ENCODE measurements at places on chromosomes 3 and 15. TPM values are rescaled to one million over a fixed set of nuclear protein-coding genes. Genes with fewer than 3 reads are reported as not detected.

XCR1 gene
- not detected for total RNA-seq

MORC1 gene
- not detected for total RNA-seq

SPATA12 gene
- not detected for total RNA-seq

SLC22A14 gene
- 0.64 TPM for total RNA-seq

GOLGA6L7 gene
- 2.7 TPM for total RNA-seq

POMGNT2 gene
- total RNA-seq, result 20.7 TPM

EBLN2 gene
- total RNA-seq, result 4.1 TPM

- DNase-seq, result no peak
- no peak overlapping the region for H3K4me3 ChIP-seq
- H3K4me1 ChIP-seq, result no peaks in the 10 kb centered on the region
- no peaks in the 10 kb centered on the region for H3K36me3 ChIP-seq
These were observed 43.0 kb upstream of the SLC41A3 start for GRCh38 chr3:126126811-126127431.

- no peak for DNase-seq
- H3K27ac ChIP-seq, result no peak overlapping the region
- no peaks in the 10 kb centered on the region for H3K27me3 ChIP-seq
- H3K4me1 ChIP-seq, result no peaks in the 10 kb centered on the region
- no peaks in the 10 kb centered on the region for H3K36me3 ChIP-seq
These were observed 3.9 kb upstream of the RNU6-1 start for GRCh38 chr15:67843571-67844387.

DNA sequence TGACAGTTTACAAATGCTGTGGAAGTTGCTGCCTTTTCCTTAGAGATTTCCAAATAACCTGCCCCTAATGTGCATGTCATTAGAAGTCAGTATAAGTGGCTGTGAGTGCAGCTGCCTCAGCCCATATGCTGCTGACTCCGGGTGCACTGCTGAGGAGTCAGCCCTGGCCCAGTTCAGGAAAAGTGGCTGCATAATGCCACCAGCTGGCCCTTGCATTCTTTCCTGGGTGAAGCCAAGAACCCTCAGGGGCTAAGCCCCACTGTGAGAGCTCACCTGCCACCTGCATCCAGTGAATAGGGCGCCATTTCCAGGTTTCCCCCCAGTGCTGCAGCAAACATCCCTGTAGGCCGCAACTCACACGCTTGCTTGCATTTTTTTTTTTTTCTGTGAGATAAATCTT, 139.9 kb downstream of the TJP1 start:
- no peaks in the 10 kb centered on the region for H3K27me3 ChIP-seq
- no peaks in the 10 kb centered on the region for H3K36me3 ChIP-seq
- no peak overlapping the region for H3K4me3 ChIP-seq
- H3K27ac ChIP-seq, result no peak overlapping the region
- no peak for DNase-seq
- H3K4me1 ChIP-seq, result no peaks in the 10 kb centered on the region

DNA sequence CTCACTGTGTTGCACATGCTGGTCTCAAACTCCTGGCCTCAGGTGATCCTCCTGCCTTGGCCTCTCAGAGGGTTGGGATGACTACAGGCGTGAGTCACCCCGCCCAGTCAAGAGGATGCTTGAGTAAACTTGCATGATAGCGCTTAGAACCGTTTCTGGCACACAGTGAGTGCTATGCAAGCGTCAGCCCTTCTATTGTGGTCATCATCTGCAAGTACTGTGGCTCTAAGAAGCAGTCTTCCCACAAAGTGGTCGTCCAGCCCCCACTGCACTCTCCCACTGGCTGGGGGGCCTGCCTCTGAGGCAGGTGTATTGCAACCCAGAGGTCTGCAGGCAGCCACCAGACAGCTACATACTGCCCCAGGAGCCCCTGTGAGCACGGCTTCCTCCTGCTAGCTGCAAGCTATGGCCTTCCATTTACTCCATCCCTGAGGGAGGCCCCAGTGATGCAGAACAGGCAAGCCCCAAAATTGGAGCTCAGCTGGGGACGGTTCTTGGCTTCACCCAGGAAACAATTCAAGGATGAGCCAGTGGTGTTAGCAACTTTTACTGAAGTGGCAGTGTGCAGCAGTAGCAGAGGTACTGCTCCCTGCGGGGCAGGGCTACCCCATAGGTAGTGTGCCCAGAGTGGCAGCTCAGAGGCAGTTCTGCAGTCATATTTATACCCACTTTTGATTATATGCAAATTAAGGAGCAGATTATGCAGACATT, 95.4 kb downstream of the LSM3 start:
- no peak overlapping the region for H3K27ac ChIP-seq
- no peak for DNase-seq
- H3K4me3 ChIP-seq, result no peak overlapping the region
- no peaks in the 10 kb centered on the region for H3K36me3 ChIP-seq
- H3K27me3 ChIP-seq, result no peaks in the 10 kb centered on the region

DNA sequence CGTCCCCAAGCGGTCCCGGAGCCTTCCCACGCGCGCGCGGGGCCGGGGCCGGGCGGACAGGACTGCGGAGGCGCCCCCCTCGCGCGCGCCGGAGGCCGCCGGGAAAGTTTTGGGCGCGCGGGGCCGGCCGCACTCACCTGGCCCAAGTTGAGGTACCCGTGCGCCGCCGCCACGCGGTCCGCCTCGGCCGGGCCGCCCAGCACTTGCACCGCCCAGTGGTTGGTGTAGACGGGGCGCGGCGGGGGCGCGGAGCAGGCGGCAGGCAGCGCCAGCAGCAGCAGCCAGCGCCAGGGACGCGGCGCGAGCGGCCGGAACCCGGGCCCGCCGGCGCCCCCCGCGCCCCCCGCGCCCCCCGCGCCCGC, 289 bp downstream of the PCSK6 start:
- H3K27ac ChIP-seq, result no peak overlapping the region
- peak overlapping the region; percentile 34 for H3K4me3 ChIP-seq
- H3K27me3 ChIP-seq, result peaks cover 1% of the 10 kb centered on the region

DNA sequence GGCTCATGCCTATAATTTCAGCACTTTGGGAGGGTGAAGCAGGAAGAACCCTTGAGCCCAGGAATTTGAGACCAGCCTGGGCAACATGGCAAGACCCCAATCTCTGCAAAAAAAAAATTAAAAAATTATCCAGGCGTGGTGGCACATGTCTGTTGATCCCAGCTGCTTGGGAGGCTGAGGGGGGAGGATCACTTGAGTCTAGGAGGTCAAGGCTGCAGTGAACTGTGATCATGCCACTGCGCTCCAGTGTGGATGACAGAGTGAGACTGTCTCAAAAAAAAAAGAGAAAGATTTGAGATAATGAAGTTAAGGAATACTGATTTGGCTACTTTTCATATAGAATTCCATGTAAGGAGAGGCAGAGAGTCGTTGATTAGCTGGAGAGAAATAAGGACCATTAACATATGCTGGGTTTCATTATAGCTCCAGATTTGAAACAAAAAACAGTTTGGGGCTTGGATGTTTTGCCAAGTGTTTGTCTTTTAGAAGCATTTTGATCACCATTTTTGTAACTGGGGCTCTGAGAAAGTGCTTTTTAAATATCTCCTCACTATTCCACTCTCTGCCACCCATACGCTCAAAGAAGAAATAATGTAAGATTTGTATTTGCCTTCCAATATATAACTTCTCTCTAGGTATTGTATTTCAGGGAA, 214.2 kb downstream of the FEZF2 start:
- no peaks in the 10 kb centered on the region for H3K36me3 ChIP-seq
- no peak for DNase-seq
- H3K27ac ChIP-seq, result peak overlapping the region; percentile 63
- H3K4me1 ChIP-seq, result peaks cover 3% of the 10 kb centered on the region
- no peak overlapping the region for H3K4me3 ChIP-seq

DNA sequence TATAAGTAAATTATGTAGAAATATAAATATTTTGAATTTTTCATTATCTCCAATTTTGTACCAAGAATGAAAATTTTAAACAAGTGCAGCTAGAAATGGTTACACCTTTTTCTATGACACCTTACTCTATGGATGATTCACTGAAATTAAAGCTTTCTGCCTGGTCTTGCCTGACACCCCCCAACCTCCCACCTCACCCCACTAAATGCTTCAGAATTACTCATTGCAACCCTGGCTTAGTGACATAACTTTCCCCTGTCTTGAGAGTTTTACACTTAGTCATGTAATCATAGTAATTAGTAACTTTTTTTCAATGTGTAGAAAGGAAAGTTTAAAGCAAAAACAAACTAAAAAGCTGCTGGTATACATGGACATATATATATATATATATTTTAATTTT, 42.0 kb upstream of the MEIS2 start:
- no peaks in the 10 kb centered on the region for H3K36me3 ChIP-seq
- H3K4me3 ChIP-seq, result no peak overlapping the region
- H3K4me1 ChIP-seq, result no peaks in the 10 kb centered on the region
- H3K27me3 ChIP-seq, result no peaks in the 10 kb centered on the region

- no peaks in the 10 kb centered on the region for H3K36me3 ChIP-seq
- H3K27me3 ChIP-seq, result no peaks in the 10 kb centered on the region
- DNase-seq, result no peak
These were observed 119.0 kb upstream of the SATB1 start for GRCh38 chr3:18544146-18544545.

DNA sequence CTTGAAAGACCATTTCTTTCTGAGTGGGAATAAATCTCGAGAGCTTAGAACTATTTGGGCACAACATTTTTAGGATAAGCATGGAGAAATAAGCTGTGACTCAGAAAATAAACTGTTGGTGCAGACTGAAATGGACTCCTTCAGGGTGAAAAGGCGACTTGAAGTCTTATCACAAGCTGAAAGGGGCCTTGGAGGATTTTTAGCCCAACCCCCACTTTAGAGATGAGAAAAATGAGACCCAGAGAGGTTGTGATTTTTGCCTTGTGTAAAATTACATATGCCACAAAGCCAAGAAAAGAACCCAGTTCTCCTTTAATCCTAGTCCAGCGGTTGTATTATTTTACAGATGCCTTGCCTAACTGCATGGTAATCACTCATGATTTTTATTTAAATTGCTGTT, 1.5 kb downstream of the ATP1B3 start:
- H3K27ac ChIP-seq, result peak overlapping the region; percentile 99
- no peaks in the 10 kb centered on the region for H3K27me3 ChIP-seq
- peak overlapping the region; percentile 95 for H3K4me3 ChIP-seq
- H3K36me3 ChIP-seq, result no peaks in the 10 kb centered on the region

DNA sequence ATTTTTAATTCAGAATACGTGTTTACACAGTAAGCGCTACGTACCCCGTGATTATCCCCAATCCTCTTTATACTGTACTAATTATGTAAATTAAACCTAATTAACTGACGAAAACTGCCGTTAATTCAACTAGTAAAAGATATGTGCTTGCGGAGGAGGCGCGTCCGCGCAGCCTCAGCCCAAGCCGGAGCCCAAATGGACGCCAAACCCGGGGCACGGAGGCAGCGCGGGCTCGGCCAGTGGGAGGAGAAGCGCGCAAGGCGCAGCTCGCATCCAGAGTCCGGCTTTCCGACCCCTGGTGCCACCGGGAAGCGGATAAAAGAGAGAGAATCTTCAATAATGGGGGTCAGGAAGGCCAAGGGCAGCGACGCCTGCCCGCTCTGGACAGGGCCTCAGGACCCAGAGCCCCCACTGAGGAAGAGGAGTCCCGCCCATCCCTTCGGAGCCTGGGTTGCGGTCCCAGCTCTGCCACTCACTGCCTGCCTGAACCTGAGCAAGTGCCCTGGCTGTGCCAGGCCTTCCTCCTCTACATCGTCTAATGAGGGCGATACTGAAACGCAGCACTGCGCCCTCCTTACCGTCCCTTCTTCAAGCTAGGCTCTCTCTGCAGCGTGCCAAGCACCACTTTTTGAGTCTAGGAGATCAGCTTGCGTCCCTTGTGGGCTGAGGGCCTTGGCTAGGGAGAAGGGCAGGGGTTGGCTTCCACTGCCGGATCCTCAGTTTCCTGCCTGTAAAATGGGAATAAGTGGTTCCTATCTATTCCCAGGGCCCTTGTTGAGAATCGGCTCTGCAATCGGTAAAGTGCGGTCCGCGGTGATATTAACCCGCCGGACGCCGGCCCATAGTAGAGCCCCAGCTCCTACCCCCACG, 5.0 kb upstream of the SKOR1 start:
- H3K4me3 ChIP-seq, result no peak overlapping the region
- no peaks in the 10 kb centered on the region for H3K4me1 ChIP-seq
- H3K27ac ChIP-seq, result no peak overlapping the region

- H3K36me3 ChIP-seq, result no peaks in the 10 kb centered on the region
- no peaks in the 10 kb centered on the region for H3K27me3 ChIP-seq
- no peaks in the 10 kb centered on the region for H3K4me1 ChIP-seq
- no peak overlapping the region for H3K4me3 ChIP-seq
These were observed 9.7 kb upstream of the RIOX2 start for GRCh38 chr3:97981886-97982285.

DNA sequence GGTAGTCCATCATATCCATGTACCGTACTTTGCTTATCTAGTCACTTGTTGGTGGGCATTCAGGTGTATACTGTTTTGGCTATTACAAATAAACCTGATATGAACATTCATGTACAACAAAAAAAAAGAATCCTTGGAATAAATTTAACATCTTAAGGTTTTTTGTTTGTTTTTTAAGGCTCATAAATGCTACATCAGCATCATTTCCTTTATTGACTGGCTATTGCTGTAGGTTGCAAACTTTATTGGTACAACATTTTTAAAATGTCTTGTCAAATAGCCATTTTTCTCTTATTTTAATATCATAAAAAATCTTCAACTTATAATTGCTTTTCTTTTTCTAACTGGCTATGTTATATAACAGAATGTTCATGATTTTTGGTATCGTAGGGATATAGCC, 16.2 kb downstream of the DHFR2 start:
- no peak for DNase-seq
- H3K27ac ChIP-seq, result no peak overlapping the region
- no peaks in the 10 kb centered on the region for H3K36me3 ChIP-seq

- H3K36me3 ChIP-seq, result no peaks in the 10 kb centered on the region
- H3K4me1 ChIP-seq, result no peaks in the 10 kb centered on the region
- H3K27me3 ChIP-seq, result no peaks in the 10 kb centered on the region
- no peak overlapping the region for H3K4me3 ChIP-seq
- no peak for DNase-seq
These were observed 121.8 kb downstream of the CTNNB1 start for GRCh38 chr3:41320953-41321641.

DNA sequence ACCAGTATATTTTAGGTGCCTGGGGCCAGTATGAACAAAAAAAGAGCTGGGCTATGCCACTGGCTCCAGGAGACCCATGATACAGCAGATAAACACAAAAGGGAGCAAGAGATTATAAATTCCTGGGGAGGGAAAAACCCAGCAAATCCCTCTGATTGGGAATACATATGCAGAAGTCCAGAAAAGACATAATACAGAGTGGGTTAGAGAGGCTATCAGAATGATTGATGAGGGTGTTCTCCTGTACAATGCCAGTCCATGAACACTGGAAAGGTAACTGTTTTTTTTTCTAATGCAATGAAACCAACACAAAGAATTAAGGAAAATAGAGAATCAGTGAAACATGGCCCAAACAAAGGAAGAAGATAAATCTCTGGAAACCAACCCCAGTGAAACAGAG, 5.4 kb upstream of the VPS39 start:
- H3K27ac ChIP-seq, result no peak overlapping the region
- no peaks in the 10 kb centered on the region for H3K36me3 ChIP-seq
- no peaks in the 10 kb centered on the region for H3K27me3 ChIP-seq
- no peak for DNase-seq

- no peaks in the 10 kb centered on the region for H3K36me3 ChIP-seq
- DNase-seq, result no peak
- no peak overlapping the region for H3K4me3 ChIP-seq
These were observed 21.1 kb upstream of the BCL2L10 start for GRCh38 chr15:52133510-52134220.

Measured in prostate gland (tissue), 2 donors.